Gastrocnemius medialis (tissue), 4 donors: ENCODE measurements at places on chromosomes 7 and 10.
A peak's percentile ranks its signal among the peaks of the same experiment; 100 is the strongest.

GRCh38 chr7:101250324-101250723 lies 5.4 kb upstream of the FIS1 start:
- no peak overlapping the region for H3K4me3 ChIP-seq
- H3K4me1 ChIP-seq: peaks cover 20% of the 10 kb centered on the region
- H3K27ac ChIP-seq: no peak overlapping the region

GRCh38 chr10:87503401-87503800 lies 1.3 kb upstream of the MINPP1 start:
- no peaks in the 10 kb centered on the region for H3K36me3 ChIP-seq
- H3K27ac ChIP-seq: no peak overlapping the region
- no peak for DNase-seq
- H3K4me3 ChIP-seq: no peak overlapping the region
- peaks cover 22% of the 10 kb centered on the region for H3K4me1 ChIP-seq

DNA sequence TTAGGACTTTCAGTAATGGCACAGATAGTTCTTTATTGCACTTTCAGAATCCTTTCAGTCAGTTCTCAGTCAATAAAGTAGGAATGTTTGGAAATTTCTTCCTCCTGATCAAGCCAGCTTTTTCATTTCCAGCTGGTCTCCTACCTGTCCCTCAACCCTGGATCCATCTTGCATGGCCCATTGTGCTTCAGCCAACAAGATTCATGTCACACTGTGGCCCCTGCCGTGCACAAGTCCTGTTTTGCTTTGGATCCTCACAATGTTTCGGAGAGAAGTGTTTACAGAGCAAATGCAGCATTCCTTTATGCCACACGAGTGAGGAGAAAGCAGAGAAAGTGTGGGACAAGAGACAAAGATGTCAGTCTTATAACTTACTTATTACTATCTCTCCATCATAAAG lies 1694.7 kb upstream of the LRRTM3 start:
- no peaks in the 10 kb centered on the region for H3K36me3 ChIP-seq
- H3K27me3 ChIP-seq: no peaks in the 10 kb centered on the region
- H3K27ac ChIP-seq: no peak overlapping the region
- no peaks in the 10 kb centered on the region for H3K4me1 ChIP-seq
- no peak for DNase-seq
- no peak overlapping the region for H3K4me3 ChIP-seq

GRCh38 chr7:20063644-20064043 lies 153.5 kb downstream of the MACC1 start:
- no peaks in the 10 kb centered on the region for H3K27me3 ChIP-seq
- no peak overlapping the region for H3K27ac ChIP-seq
- no peaks in the 10 kb centered on the region for H3K36me3 ChIP-seq
- no peak for DNase-seq

DNA sequence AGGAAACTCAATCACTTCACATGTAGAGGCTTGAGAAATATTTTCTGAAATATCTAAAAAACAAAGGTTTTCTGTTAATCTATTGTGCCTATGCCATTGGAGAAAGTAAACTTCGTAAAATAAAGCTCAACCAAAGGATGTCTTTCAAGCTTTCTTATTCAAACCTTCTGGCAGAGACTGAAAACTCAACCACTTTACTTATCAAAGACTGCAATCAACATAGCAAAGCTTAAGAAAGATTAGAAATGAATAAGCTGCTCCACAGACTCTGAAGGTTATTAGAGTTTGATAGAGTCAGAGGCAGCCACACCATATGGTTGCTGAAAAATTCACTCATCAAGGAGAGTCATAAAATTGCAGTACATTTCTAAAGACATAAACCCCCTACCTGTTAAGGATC lies 245.8 kb upstream of the MEOX2 start:
- no peak overlapping the region for H3K27ac ChIP-seq
- no peaks in the 10 kb centered on the region for H3K4me1 ChIP-seq
- no peak for DNase-seq
- H3K4me3 ChIP-seq: no peak overlapping the region
- H3K27me3 ChIP-seq: no peaks in the 10 kb centered on the region

DNA sequence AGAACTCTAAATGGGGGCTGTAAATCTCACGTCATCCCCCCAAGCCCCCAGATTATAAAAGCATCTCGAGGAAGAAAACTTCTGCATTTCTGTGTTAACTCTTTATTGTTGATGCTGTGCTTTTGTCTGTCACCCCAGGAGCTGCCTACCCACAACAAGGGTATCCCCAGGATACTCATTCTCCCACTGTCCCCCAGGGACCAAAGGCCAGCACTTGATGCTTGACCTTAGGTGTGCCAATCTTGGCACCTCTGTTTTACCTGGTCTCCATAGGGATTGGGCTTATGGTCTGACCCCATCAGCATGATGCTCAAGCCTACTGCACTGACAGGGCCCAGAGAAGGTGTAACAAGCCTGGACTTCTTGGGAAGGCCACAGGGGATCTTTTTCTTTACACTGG lies 225.9 kb upstream of the AGK start:
- H3K27me3 ChIP-seq: no peaks in the 10 kb centered on the region
- H3K36me3 ChIP-seq: no peaks in the 10 kb centered on the region
- H3K27ac ChIP-seq: no peak overlapping the region

- no peak overlapping the region for H3K4me3 ChIP-seq
- no peaks in the 10 kb centered on the region for H3K36me3 ChIP-seq
- no peaks in the 10 kb centered on the region for H3K27me3 ChIP-seq
- no peaks in the 10 kb centered on the region for H3K4me1 ChIP-seq
- H3K27ac ChIP-seq: no peak overlapping the region
Measured at GRCh38 chr10:130202984-130203621, 66.9 kb downstream of the GLRX3 start.

- H3K36me3 ChIP-seq: no peaks in the 10 kb centered on the region
- no peak for DNase-seq
- no peaks in the 10 kb centered on the region for H3K4me1 ChIP-seq
Measured at GRCh38 chr7:115682507-115682906, 348.1 kb downstream of the TFEC start.

DNA sequence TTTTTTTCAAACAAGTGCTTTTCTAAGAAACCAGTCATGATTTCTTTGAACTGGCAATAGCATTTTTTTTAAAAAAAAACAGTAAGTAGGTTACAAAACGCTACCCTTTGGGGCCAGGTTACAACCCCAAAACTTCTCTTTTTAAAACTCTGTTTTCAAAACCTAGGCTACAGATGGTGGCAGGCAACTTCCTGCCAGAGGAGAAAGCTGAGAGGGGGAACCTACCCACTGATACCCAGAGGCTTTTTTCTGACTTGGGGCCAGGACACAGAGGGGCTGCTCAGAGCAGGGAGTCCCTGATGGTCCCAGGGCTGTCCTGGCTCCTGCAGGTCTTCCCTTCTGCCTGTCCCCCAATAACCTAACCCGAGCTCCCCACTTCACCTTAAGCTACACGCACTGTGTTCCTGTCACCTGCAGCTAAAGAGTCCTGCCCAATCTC lies 6.9 kb downstream of the STN1 start:
- H3K36me3 ChIP-seq: no peaks in the 10 kb centered on the region
- no peak overlapping the region for H3K4me3 ChIP-seq
- H3K27ac ChIP-seq: peak overlapping the region; percentile 8
- H3K27me3 ChIP-seq: no peaks in the 10 kb centered on the region
- DNase-seq: no peak

DNA sequence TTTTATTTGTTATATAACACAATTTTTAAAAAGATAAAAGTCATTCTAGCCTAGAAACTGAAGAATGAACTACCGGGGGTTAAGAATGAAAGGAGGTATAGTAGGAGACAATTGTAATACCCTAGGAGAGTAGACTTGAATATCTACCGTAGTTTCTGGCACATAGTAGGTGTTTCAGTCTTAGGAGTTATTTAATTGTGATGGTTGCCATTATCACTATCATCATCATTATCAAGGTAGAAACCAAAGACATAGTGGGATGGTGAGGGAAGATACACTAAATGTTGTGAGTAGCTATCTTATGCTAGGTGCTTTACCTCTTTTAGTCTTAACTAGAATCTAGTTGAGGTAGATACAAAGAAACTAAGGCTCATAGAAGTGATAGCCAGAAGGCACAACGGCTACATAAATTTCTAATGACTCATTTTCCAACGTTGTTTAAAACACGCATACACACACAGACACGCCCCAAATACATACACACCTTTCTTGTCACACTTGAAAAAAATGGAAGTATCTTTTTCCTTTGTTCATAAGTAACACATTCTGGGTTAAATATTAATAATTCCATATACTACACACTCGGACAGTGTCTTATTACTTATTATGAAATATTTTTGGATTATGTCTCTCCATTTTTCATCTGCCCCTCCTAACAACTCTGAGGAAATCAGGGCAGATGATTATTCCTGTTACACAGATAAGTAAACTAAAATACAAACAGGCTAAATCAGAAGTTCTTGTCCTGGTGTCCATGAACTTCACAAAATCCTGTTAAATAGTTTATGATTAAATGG lies 2.0 kb upstream of the ANLN start:
- no peak for DNase-seq
- H3K4me1 ChIP-seq: peaks cover 14% of the 10 kb centered on the region
- no peaks in the 10 kb centered on the region for H3K36me3 ChIP-seq

DNA sequence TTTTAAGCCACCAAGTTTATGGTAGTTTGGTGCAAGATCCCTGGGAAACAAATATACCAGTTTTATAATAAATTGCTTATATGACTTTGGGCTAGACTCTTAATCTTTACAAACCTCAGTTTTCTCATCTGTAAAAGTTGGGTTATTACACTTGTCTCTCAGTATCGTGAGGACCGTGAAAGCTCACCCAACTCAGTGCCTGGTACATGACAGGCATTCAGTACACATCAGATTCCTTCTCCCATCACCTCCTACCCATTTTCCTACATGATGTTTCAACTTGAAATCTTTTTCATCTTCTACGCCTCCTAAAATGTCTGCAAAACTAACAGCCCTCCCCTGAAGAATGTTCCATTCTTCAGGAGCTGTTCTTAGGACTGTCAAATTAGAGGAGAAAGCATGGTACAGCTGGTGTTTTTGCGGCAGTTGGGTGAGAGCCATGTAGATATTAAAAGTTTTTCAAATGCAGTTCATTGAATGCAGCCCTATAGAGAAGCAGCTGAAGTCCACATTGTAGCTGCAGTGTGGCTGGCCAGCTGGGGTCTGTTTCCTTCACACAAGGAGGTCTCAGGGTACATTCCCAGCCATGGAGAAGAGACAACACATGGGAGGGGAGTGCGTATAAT lies 812.8 kb downstream of the LRMDA start:
- no peak overlapping the region for H3K27ac ChIP-seq
- DNase-seq: no peak
- H3K27me3 ChIP-seq: no peaks in the 10 kb centered on the region
